Lung microvascular endothelial cell (primary cell): ENCODE measurements at places on chromosomes 16 and 17. TPM values are rescaled to one million over a fixed set of nuclear protein-coding genes. Genes with fewer than 3 reads are reported as not detected.
A peak's percentile ranks its signal among the peaks of the same experiment; 100 is the strongest.

- no peak for DNase-seq
These were observed 5.6 kb upstream of the CDK5R1 start for GRCh38 chr17:32481193-32481592.

The SLFN12L gene
- total RNA-seq: 0.20 TPM in 1 of 2 replicates, not detected in the other

GRCh38 chr16:74304164-74304834, 7.7 kb downstream of the PSMD7 start:
- no peak for DNase-seq

GRCh38 chr16:85555719-85556455, 57.2 kb upstream of the GSE1 start:
- DNase-seq: no peak

The SLC4A1 gene
- not detected in 2 replicates for total RNA-seq

- DNase-seq: no peak
These were observed 120.8 kb upstream of the SEC14L1 start for GRCh38 chr17:77019893-77020379.

DNA sequence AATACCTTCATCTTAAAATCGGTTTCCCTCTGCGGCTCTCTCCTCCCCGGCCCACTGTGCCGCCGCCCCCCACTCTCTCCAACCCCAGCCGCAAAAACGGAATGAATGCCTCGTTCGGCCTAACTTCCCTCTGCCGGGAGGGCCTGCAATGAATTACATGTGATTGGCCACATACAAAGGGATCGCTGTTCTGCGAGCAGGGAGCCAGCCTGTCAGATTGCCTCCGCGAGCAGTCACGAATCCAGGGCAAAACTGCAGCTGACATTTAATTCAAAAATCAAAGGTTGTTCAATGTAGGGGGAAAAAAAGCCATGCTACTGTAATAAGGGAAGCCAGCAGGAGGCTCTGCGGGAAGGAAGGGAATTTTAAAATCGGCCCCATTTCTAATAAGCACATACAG, 84.9 kb downstream of the TBC1D16 start:
- no peak for DNase-seq

The CSH2 gene
- not detected in 2 replicates for total RNA-seq

DNA sequence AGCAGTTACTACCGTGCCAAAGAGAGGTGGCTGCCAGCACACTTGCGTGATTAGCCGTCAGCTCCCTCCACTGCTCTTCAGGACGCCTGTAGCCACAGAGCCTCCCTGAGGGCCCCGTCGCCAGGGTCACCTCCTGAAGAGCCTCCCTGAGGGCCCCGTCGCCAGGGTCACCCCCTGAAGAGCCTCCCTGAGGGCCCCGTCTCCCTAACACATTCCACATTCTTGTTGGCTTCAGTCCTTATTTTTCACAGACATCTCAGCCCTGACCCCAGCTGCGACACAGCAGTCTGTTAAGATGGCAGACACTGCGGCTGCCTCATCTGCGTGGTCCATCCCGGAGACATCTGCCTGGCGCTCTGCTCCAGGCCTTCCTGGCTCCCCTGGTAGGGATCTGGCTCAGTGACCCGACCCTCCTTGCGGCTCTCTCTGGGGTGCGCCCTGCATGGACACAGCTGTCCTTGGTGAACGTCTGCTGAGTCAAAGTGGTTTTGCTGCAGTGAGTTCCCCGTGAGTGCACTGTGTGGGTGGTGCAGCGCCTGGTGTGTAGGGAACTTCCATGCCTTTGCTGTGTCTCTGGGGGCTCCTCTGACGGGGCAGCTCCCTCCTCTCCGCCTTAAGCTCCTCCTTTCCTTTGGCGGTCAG, 11.4 kb downstream of the ACSF3 start:
- no peak for DNase-seq

- peak; percentile 35 for DNase-seq
These were observed 1.1 kb downstream of the GLIS2 start for GRCh38 chr16:4316864-4317531.

- DNase-seq: no peak
These were observed 31.8 kb downstream of the TOX3 start for GRCh38 chr16:52515068-52515671.

DNA sequence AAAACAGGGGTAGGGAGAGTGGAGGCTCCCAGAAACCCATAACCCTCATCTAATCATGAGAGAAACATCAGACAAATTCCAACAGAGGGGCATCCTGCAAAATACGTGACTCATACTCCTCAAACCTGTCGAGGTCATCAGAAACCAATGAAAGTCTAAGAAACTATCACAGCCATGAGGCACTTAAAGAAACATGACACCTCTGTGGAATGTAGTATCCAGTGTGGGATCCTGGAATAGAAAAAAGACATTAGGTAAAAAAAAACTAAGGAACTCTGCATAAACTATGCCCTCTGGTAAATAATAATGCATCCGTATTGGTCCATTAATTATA, 16.4 kb downstream of the CDH5 start:
- DNase-seq: no peak

DNA sequence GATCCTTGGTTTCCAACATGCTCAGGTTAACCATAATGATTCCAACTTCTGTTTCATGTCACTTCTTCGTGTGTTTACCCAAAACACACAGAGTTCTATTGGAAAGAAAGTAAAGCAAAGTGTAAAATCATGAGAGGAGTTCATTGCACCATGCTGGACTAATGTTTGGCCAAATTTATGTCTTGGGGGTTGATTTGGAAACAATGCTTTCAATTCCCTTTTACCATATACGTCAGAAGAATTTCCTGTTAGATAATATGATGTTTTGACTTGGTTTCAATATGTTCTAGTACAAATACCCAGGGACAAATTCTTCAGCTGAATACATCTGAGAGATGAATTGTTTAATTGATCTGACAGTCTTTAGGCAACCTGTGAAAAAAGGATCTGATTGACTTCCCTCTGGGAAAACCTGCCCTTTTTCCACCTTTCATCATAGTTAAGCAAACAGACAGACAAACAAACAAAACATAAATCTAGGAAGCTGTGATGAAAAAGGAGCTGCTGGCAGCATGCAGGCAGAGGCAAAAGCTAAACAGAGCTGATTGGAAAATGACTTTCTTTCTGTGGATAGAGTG, 26.0 kb upstream of the MPHOSPH6 start:
- DNase-seq: peak; percentile 69

DNA sequence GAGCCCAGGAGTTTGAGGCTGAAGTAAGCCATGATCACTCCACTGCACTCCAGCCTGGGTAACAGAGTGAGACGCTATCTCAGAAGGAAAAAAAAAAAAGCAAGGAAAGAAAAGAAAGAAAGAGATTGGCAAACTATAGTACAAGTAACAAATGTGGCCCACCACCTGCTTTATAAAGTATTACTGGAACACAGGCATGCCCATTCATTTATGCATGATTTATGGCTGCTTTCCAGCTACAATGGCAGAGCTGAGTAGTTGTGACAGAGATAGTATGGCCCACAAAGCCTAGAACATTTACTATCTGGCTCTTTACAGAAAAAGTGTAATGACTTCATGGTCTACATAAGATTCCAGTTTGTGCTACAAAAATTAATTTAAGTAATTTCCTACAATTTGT, 23.6 kb downstream of the C16orf87 start:
- DNase-seq: no peak

DNA sequence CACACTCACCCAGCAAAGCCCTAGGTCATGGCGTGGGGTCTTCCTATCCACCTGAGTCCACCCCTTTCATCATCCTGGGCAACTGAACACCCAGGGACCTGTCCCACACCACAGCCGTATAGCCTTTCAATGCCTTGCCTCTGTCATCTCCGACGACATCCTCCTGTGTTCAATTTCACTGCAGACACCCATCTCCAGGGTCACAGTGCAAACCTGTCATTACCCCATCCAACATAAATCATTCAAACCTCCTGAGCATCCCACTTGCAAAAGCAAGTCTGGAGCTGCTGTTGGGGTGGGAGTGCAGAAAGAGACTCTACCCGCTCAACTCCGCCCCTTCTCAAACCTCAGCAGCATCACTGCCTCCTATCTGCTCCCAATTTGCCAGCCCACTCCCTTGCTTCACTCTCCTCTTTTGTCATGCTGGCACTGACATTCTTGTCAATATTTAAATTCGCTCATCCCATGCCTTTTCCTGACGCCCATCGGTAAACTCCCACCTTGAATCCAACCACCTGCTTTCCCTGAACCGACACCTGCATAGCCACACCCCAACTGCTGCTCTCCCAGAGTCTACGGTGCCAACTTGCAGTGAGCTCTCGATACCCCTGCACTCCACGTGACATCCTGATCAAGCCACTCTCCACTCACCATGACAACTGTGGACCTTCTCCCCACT, 37.0 kb downstream of the MARF1 start:
- DNase-seq: no peak
